ENCODE measurements at places on chromosomes 11 and 22. TPM values are rescaled to one million over a fixed set of nuclear protein-coding genes. Genes with fewer than 3 reads are reported as not detected.

The OR52E8 gene
- polyA plus RNA-seq, result not detected

The SREBF2 gene
- 102 TPM for polyA plus RNA-seq

The KRTAP5-9 gene
- 0.31 TPM for polyA plus RNA-seq

The GGTLC3 gene
- polyA plus RNA-seq, result not detected

The PGR gene
- polyA plus RNA-seq, result 0.03 TPM

The LRRN4CL gene
- 1.3 TPM for polyA plus RNA-seq

The FOLR2 gene
- 15.2 TPM for polyA plus RNA-seq

The UCP3 gene
- 3.1 TPM for polyA plus RNA-seq

The DEFB131B gene
- 1.6 TPM for polyA plus RNA-seq

The MYO18B gene
- 0.15 TPM for polyA plus RNA-seq

The MS4A4A gene
- 8.0 TPM for polyA plus RNA-seq

The C11orf52 gene
- 10.5 TPM for polyA plus RNA-seq

The POTEH gene
- polyA plus RNA-seq, result not detected
